ENCODE measurements at places on chromosomes 7 and 10. TPM values are rescaled to one million over a fixed set of nuclear protein-coding genes. Genes with fewer than 3 reads are reported as not detected.

MCM10 gene
- total RNA-seq, result 7.0 TPM

CLCN1 gene
- total RNA-seq, result not detected

GPER1 gene
- 0.72 TPM for total RNA-seq

SORCS1 gene
- 0.56 TPM for total RNA-seq

LEP gene
- total RNA-seq, result not detected

CAMK2B gene
- 0.23 TPM for total RNA-seq

MNX1 gene
- 3.8 TPM for total RNA-seq

HABP2 gene
- not detected for total RNA-seq

CCDC201 gene
- not detected for total RNA-seq

SEMA3A gene
- 8.5 TPM for total RNA-seq
